Tongue (tissue), 3 donors: ENCODE measurements at places on chromosomes 3 and 15. TPM values are rescaled to one million over a fixed set of nuclear protein-coding genes. Genes with fewer than 3 reads are reported as not detected.
A peak's percentile ranks its signal among the peaks of the same experiment; 100 is the strongest.

Gene IL17RC
- 24.4 TPM for total RNA-seq

Gene SLC28A1
- not detected for total RNA-seq

Gene LRRN1
- 48.5 TPM for total RNA-seq

Gene CKMT1B
- 4.3 TPM for total RNA-seq

Gene MASP1
- 12.0 TPM for total RNA-seq

Gene RYK
- total RNA-seq, result 111 TPM

Gene NR1I2
- not detected for total RNA-seq

Gene CHRM5
- total RNA-seq, result not detected

Gene GCSAM
- total RNA-seq, result 0.41 TPM

- no peak for DNase-seq
These were observed 533 bp upstream of the SMAD3 start for GRCh38 chr15:67064607-67065530.

DNA sequence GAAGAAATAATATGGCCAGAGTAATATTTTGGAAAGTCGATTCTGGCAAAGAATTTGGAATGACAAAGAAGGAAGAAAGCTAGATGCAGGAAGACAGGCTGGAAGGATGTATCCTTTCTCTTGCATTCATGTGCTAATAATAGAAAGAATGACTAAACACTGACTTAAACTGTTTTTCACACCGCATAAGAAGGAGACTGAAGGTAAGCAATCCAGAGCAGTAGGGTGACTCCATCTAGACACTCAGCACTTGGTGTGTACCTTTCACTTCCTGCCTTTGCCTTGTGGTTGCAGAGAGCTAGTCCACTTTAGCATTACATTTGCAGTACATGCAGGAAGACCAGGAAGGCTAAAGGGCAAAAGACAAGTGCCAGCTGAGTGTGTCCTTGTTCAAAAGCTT is 234.6 kb downstream of the RBMS3 start:
- no peak for DNase-seq

DNA sequence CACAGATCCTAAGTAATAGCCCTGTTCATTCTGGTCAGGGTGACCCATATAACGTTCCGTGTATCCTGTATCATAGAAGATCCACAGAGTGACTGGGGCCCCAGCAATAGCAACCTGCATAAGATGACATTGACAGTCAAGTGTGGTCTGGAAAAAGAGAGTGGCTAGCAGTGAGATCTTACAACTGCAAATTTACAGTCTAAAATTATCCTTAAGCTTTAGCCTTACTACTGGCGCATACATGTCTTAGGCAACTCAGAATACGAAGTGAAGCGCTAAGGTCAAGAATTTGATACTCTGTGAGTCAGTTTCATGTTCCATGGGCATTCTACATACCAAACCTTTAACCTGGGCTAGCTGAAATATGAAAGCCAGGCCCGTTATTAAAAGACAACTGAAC is 29.2 kb upstream of the IGDCC4 start:
- DNase-seq, result no peak

DNA sequence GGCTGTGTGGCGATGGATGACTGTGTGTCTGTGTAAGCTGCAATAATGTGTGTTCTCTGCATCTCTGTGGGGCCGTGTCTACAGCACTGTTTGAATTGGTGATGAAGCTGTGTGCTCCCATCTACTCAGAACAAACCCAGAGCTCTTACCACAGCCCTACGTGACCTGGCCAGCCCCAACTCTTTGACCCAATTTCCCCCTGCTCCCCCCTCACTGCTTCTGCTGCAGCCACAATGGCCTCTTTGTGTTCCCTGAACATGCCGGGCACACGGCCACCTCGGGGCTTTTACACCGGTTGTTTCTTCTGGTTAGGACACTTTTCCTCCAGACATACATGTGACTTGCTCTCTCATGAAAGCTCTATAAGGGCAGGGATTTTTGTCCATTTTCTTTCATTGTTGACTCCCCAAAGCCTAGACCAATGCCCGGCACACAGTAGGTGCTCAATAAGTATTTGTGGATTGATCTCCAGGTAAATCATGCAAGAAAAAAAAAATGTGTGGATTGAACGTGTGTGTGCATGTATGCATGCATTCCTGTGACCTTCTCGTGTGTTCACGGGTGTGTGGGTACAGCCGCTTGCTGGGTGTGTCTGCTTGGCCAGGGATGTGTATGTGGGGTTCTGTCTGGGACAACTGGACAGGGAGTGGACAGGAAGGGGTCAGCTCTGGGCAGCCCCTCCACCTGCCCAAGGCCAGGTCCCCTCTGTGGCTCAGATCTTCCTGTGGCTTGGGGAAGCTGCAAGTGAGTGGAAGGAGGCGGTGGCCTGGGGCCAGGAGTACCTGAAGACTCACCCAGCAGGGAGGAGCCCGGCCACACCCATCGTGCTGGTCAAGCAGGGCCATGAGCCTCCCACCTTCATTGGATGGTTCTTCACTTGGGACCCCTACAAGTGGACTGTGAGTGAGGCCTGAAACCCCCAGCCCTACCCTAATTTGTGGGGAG is 14.8 kb downstream of the VILL start:
- DNase-seq, result peak; percentile 66

GRCh38 chr3:141336672-141337522 is 31.4 kb upstream of the ZBTB38 start:
- DNase-seq, result no peak

- DNase-seq, result no peak
These were observed 11.8 kb downstream of the ZBTB47 start for GRCh38 chr3:42665050-42665878.

DNA sequence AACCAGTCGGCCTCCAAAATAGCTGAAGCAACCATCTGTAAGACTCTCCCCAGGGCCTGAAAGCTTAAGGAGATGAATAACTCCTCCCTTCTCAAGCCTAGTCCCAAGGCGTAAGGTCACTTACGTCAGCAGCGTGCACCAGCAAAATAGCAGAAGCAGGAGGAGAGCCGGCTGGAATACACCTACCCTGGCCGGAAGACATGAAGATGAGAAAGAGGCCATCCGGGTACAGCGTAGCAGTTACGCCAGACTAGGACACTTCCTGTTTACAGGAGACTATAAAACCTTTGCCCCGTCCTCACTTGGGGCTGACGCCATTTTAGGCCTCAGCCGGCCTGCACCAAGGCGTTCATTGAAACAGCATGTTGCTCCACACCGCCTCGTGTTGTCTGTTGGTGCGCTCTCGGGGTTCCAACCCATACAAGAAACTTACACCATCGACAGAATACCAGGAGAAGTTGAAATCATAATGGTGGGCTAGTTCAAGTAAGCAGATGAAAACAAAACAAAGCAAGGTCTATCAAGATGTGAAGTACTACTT is 2.5 kb downstream of the CFAP92 start:
- DNase-seq, result no peak

DNA sequence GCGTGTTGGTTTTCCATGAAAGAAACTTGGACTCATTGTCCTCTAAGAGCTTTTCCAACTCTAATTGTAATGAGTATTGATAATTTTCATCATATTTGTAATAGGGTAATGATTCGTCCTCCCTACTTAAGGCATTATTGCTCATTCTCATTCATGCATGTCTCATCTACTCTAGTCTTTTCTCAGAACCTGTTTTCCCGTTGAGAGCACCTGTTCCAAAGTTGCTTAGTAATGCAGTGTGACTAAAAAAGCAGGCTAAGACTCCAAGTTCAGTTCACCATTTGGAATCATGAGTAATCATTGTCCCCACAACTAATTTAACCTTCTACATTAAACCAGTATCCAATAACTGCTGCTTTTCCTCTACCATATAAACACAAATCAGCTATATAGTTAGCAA is 84.0 kb downstream of the FILIP1L start:
- DNase-seq, result no peak

DNA sequence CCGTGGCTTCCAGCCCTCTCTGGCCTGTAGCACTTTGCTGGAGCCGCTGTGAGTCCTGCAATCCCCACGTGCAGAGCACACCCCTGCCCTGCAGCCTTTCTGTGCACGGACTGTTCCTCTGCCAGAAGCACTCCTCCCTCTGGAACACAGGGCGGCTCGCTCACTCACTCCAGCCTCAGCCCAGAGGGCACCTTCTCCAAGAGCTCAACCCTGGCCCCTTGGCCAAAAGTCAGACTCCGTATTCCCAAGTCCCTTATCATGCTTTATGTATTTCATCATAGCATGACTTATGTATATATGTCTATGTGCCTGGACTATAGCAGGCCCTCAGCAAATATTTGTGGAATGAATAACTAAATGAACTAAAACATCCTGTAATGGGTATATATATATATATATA is 63.2 kb downstream of the ASB7 start:
- DNase-seq, result no peak

- DNase-seq, result no peak
These were observed 109.8 kb upstream of the TBC1D5 start for GRCh38 chr3:17852217-17852616.

DNA sequence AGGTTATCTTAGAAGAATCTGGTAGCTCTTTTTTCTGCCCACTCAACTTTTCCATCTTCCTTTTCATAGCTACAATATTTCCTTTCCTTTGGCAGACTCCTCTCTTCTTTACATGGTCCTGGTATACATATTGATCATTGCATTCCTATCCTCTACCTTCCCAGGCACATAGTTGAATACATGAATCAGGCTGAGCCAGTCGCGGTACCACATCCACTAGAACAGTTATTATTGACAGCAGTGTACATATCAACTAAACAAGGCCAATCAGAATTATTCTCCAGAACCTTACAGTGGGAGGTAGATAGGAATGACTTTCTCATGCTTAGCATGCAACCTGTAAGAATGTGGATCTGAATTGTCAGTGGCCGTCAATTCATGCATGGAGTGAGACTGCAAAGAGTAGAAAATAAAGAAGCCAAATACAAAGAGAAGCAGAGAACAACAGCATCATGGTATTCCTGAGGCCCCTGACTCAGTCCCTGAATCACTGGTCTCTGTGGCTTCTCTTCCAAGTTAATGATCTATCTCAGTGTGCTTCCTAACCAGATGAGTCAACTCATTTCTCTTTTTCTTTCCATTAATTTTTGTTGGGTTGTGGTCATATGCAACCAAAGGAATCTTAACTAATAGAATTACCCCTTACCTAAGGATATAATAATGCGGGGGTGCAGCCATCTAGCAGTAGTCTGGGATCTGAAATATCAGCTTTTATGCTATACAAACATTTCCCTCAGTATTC is 60.9 kb upstream of the DCBLD2 start:
- no peak for DNase-seq

DNA sequence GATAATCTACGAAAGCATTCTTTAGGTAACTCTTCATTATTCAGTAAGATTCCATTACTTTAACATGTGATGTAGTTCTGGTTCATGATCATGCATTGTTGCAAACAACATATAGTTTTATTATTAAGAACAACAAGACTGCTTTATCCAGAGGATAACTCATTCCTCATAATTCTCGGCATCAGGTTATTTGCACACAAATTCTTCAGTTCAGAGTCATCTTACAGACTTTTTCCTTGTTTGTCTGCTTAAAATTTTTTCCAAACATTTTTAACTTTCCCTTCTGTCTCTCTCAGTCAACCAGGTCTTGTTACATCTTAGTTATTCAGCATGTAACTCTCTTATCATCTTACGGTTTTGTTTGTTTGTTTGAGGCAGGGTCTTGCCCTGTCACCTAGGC is 60.1 kb downstream of the VGLL3 start:
- DNase-seq, result no peak

- no peak for DNase-seq
These were observed 126.3 kb upstream of the PLAAT1 start for GRCh38 chr3:193114431-193115340.

GRCh38 chr3:110344897-110345767 is 726.5 kb upstream of the NECTIN3 start:
- no peak for DNase-seq

DNA sequence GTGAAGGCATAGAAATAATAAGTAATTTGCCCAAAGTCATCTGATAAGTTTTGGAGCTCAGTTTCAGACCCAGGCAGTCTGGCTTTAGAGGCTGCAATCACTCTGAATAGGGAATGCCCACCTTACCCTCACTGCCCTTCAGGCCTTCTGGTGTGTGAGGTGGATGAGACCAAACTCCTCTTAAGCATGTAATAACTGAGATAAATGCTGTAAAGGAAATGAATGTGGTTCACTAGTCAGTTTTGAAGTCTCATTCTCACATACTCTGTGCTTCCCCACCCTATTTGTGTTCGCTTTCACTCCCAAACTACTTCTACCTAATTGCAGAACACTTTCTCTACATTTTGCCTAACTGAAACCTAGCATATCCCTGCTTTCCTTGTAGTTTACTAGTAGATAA is 144.1 kb downstream of the FILIP1L start:
- DNase-seq, result no peak

GRCh38 chr3:156643729-156644389 is 30.5 kb upstream of the TIPARP start:
- no peak for DNase-seq

DNA sequence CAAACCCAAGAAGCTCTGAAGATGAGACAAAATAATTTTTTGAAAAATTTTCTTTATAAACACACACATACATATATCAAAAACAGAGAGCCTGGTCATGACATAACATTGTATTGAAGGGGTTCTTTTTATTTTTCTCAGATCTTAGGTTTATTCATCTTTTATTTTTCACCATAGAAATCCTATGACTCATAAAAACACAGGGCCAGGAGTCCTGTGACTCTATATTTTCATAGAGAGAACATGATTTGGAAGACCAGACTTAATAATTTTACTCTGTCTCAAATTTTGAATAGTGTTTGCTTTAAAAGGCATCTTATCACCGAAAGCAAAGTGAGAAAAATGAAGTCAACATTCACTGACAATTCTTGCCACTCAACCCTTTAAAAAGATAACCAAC is 57.7 kb downstream of the SUCNR1 start:
- no peak for DNase-seq

DNA sequence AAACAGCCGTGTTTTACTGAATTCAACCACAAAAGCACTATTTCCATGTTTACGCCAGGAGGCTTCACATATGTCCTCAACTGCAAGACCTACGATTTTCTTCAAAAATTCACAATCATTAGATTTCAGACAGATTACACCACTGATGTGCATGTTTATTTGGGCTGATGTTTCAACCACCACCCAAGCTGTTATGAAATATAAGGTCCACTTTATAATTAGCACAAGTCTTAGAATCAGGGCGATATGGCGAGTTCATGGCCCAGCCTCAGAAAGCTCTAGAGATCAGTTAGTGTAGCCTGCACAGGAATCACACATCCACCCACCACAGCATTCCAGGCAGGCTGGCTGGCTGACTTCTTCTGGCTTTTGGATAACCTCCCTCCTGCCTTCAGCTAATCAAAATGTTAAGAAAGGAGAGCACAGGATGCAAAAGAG is 15.4 kb downstream of the SH3BP5 start:
- no peak for DNase-seq

DNA sequence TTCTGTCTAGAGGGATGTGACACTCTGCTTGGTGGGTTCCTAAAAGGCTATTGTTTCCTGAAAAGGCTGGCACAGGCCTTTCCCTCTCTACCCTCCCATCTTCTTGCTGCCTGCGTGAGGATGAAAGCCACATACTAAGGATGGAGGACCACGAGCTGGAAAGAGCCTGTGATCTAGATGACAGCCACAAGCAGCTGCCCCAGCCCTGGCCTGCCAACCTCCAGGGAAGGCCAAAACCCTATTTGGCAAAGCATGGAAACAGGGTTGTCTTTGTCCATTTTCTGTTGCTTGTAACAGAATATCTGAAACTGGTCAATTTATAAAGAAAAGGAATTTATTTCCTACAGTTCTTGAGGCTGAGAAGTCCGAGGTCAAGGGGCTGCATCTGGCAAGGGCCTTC is 144.5 kb downstream of the FBLN2 start:
- peak; percentile 74 for DNase-seq

- DNase-seq, result no peak
These were observed 5.6 kb downstream of the TIGIT start for GRCh38 chr3:114299421-114299820.

GRCh38 chr3:13932578-13933295 is 52.9 kb upstream of the WNT7A start:
- DNase-seq, result peak; percentile 49
